Activated gamma-delta T cell treated with Interleukin-2 at 50 U/mL for 16 hours (primary cell): ENCODE measurements at places on chromosomes 3 and 15.
A peak's percentile ranks its signal among the peaks of the same experiment; 100 is the strongest.

DNA sequence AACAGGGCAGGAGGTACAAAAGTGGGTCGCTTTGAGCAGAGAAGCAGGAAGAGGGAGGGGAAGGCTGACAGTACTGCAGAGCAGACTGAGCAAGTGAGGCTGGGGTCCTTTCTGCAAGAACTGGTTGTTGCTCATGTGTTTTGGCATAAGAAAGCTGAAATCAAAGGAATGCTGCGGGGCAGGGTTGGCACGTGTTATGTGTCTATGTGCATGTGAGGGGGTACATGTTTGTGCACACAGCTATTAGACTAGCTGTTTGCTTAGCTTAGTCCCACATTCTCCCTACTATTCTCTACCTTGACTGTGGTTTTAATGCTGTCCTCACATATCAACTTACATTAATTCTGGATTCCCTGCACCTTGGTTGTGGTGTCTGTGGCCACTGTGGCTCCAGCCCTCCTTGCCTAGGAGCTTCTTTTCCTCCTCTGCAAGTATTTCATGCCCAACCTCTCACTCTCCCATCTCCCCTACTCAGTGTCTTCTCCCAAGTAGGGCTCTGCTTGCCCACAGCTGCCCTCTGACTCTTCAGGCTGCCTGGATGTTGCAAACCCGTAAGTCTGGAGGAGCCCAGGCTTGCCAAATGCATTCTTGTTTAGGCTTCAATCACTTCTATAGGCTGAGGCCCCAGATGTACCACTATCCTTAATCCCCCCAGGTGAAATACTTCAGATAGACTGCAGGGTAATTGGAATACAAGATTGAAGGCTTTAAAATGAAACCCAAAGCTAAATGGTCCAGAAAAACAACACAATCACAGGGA is 4.8 kb downstream of the TAGLN3 start:
- DNase-seq: no peak

GRCh38 chr3:104856741-104857140 is 510.0 kb upstream of the ALCAM start:
- no peak for DNase-seq

GRCh38 chr3:188119846-188120245 is 34.1 kb upstream of the LPP start:
- DNase-seq: no peak

- no peak for DNase-seq
These were observed 224.4 kb downstream of the THRB start for GRCh38 chr3:24270204-24270691.

GRCh38 chr3:76646921-76647562 is 392.9 kb upstream of the ROBO2 start:
- no peak for DNase-seq

- DNase-seq: no peak
These were observed 15.0 kb upstream of the EOMES start for GRCh38 chr3:27737091-27737490.

- DNase-seq: no peak
These were observed 119.6 kb upstream of the C15orf61 start for GRCh38 chr15:67401336-67401735.

- DNase-seq: no peak
These were observed 74.0 kb downstream of the CNTN4 start for GRCh38 chr3:2172561-2173171.

GRCh38 chr3:36232797-36233489 is 147.4 kb upstream of the STAC start:
- no peak for DNase-seq

DNA sequence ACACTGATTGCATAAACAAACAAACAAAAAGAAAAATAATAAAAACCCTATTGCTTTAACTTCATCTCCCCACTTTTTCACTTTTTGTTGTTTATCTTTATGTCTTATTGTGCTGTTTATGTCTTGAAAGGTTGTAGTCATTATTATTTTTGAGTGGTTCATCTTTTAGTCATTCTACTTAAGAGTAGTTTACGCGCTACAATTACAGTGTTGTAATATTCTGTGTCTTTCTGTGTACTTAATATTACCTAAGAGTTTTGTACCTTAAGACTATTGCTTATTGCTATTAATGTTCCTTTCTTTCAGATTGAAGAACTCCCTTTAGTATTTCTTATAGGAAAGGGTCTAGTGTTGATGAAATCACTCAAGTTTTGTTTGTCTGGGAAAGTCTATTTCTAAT is 28.1 kb downstream of the TM4SF18 start:
- no peak for DNase-seq

- DNase-seq: no peak
These were observed 212.1 kb downstream of the P3H2 start for GRCh38 chr3:189908646-189909045.

GRCh38 chr15:100332231-100332630 is 9.5 kb downstream of the ADAMTS17 start:
- DNase-seq: no peak

GRCh38 chr15:32683906-32684584 is 33.8 kb upstream of the GREM1 start:
- no peak for DNase-seq

DNA sequence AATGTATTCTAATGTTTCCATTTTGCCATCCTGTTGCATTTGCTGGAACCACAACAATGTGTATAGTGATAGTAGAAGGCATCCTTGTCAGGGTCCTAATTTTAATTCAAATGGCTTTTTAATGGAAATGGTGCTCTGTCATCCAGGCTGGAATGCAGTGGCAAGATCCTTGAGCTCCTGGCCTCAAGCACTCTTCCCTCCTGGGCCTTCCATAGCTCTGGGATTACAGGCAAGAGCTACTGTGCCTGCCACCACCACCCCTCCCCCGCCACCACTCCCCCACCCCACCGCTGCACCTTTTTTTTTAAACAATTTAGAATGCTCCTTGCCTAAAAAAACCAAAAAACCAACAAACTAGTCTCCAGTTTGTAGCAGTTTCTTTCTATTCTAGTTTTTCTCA is 15.2 kb upstream of the IQCF6 start:
- DNase-seq: no peak

- no peak for DNase-seq
These were observed 36.5 kb downstream of the ANP32A start for GRCh38 chr15:68784206-68784605.

- peak; percentile 88 for DNase-seq
These were observed 44.2 kb downstream of the RBPMS2 start for GRCh38 chr15:64731012-64731804.

DNA sequence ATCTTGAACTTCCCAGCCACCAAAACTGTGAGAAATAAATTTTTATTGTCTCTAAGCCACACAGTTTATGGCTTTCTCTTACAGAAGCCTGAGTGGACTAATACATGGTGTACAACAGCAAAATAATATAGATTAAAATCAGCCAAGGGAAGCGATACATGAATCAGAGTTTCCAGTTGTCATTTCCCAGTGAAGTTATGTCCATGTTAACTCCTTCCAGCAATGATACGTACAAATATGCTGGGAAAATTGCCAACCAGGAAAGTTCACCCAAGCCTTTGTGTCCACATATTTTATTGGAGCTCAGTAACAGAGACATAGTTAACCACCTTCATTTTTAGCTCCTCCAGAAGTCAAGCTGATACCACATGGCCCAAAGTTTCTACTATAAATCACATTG is 280.9 kb upstream of the KCNMB2 start:
- DNase-seq: no peak

- DNase-seq: no peak
These were observed 49.4 kb downstream of the DPH6 start for GRCh38 chr15:35496585-35496984.

- no peak for DNase-seq
These were observed 168.7 kb upstream of the TMCO5A start for GRCh38 chr15:37765786-37766185.

GRCh38 chr15:68730976-68731897 is 89.5 kb downstream of the ANP32A start:
- no peak for DNase-seq

GRCh38 chr15:75063338-75063737 is 39.9 kb downstream of the PPCDC start:
- DNase-seq: no peak

DNA sequence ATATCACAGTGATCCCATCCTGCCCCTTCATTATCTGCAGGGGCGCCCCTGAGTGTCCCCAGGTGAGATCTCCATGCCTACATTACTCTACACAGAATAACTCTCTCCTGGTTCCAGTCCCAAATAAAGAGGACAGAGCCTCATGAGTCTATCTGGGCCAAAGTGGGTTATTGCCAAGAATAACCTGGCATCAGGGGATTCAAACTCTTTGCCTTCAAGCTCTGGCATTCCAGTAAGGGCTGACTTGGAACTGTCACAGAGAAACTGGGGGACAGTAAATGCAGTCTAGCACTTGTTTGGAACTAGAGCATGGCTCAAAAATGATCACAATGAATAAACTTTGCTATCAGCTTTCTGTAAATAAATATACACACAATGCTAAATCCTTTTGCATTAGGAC is 30.3 kb downstream of the GJD2 start:
- DNase-seq: no peak

DNA sequence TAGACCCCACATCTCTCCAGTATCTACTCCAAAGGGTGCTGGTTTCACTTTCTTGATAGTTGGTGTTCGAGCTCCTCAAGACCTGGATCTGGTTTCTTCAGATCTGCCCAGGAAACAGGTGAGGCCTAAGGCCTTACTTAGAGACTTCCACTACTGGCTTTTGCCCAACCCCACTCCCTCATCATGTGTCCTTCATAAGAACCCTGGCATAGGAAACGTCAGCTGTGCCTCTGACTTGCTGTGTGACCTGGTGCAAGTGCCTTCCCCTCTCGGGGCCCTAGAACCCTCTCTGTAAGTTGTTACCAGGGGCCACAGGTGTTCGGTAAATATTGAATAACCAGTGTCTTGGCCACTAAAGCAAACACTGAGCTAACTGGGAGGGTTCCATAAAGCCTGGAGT is 3.9 kb downstream of the OXTR start:
- DNase-seq: no peak

DNA sequence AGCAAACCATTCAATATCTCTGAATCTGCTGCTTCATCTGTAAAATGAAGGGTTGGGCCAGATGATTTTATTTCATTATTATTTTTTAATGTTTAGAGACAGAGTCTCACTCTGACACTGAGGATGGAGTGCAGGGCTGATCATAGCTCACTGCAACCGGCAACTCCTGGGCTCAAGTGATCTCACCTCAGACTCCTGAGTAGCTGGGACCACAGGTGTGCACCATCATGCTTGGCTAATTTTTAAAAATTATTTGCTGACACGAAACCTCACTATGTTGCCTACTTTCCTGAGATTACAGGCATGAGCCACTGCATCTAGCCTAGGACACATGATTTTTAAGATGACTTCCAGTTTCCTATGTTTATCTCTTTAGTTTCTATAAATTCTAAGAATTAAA is 105.8 kb downstream of the P3H2 start:
- no peak for DNase-seq

DNA sequence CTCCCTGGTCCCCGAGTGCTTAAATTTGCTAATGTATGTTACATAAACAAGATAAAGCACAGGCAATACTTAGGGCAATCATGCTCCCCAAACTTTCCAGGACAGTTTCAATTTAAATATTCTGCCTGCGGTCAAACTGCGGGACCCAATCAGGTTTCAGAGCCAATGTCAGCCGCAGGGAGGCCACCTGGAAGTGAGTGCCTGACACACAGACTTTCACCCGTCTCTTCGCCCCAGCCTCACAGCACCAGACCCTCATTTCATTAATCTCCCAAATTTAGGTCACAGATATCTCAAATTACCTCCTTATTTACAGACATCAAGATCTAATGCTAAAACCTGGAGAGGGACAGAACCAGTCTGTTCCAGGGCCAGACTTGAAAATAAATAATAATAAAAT is 107.2 kb upstream of the ALDH1A3 start:
- DNase-seq: no peak

DNA sequence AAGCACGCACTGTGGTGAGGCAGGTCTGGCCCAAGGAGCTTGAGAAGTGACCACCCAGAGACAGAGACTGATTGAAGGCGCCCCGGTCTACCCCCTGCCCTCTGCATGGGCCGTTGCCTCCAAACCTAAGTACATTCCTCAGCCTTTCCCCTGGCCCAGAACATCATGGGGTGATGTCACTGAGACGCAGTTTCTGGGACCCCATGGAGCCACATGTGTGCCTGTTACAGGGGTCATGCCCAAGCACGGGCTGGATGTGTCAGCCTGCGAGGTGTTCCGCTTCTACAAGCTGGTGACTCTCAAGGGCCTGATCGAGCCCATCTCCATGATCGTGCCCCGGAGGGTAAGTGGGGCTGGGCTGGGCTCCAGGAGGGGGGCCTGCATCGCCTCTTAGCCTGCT is 102.2 kb downstream of the ANP32A start:
- no peak for DNase-seq

- no peak for DNase-seq
These were observed 115.1 kb upstream of the ARHGEF3 start for GRCh38 chr3:56916716-56917360.

DNA sequence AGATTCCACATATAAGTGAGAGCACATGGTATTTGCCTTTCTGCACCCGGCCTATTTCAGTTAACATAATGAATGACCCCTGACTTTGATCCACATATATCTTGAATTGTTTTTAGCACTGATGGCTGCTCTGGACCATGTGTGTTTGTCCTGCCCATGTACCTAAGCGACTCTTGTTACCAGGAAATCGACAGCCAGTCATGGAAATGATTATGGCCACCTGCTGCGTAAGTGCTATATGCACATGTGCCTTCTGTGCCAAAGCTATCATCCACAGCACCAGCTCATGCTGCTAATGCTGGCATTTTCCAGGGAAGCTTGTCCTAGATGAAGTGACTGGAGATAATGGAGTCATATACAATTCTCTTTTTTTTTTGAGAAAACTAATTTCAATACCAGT is 103.7 kb downstream of the PEX5L start:
- no peak for DNase-seq

DNA sequence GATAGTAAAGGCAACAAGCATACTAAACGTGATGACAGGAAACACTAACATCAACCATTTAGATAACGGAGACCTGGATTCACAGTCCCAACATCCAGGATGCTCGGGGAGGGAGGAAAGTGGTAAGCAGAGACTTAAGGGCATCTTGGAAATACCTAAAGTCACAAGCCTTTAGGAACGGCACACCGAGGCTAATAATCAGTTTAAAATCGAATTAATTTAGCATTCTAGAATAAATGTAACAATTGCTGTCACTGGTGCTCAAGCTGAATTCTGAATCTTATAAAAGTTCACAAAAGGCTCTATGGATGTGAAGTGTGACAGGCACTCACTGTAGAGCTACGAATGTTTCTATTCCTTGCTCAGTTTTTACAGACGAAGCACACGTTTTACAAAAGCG is 1.3 kb downstream of the CD47 start:
- no peak for DNase-seq

DNA sequence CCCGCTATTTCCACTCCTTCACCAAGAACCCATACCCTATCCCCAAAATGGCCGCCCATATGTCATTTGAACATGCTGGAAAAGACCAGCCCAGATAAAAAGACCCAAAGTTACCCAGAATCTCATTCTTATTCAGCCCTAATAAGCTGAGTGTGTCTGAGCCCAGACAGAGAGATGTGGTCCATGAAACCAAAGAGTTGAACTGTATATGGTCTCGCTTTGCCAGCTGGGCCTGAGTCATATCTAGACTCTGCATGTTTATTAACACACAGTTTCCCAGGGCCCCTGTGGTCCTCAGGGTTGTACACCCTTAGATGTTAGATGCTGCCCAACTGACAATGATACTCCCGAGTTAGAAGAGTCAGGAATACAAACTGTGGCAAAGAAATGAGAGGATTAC is 201.9 kb upstream of the STRIT1 start:
- no peak for DNase-seq
